SK-N-MC (cell line): ENCODE measurements at places on chromosomes 7 and 10.

DNA sequence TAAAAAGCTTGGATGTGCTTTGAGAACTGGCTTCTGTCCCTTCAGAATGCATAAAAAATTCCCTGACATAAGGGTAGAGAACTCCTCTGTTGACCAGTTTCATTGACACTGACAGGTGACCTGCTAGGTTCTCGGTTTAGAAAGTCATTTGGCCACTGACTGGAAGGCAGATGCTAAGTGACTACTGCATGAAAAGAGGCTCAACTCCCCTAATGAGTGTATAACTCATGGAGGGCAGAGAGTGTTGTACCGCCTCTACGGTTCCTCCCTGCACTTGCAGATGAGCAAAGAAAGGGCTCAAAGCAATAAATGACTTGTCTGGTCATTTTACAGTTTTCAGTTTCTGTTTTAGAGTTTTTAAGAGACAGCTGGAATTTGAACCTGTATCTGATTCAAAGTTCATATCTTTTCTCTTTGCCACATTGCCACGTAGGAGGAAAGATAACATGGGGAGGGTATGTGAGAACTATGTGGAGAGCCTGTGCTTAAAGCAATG, 2.9 kb upstream of the FGL2 start:
- DNase-seq, result no peak

DNA sequence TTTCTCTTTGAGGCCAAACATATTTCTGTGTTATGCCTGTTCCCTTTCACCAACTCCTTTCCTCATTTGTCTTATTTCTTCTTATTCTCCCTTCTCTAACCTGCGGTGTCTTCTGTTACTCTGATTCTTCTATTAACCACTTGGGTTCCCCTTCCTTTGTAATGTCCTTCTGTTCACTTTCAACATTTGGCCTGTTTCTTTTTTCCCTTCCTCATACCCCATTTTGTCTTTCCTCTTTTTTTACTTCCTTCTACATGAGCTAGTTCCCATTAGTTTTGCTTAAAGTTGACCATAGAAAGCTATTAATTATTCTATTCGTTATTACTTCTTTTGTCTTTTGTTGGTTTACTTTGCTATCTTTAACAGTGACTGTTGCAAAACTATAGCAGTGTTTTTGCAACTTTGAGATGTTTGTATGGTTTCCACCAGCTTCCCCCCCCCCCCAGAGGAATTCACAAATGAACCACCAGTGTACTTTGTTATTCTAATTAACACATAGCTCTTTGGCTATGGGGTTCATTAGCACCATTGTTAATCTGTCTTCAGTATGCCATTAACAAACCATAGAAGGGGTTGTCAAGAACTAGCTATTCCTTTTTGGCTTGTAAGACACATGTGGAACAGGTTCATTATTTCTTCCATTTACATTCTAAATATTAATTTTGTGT, 2.9 kb downstream of the LRGUK start:
- DNase-seq, result no peak

GRCh38 chr10:3478153-3478552, 305.6 kb upstream of the PITRM1 start:
- no peak for DNase-seq

- no peak for DNase-seq
These were observed 70.8 kb upstream of the SYPL1 start for GRCh38 chr7:106182904-106183303.

GRCh38 chr7:101629171-101629570, at the start of gene MYL10:
Gene MYL10 (minus strand): TSS chr7:101629296. CDS start chr7:101629118, 178 bp downstream.
- DNase-seq, result no peak

DNA sequence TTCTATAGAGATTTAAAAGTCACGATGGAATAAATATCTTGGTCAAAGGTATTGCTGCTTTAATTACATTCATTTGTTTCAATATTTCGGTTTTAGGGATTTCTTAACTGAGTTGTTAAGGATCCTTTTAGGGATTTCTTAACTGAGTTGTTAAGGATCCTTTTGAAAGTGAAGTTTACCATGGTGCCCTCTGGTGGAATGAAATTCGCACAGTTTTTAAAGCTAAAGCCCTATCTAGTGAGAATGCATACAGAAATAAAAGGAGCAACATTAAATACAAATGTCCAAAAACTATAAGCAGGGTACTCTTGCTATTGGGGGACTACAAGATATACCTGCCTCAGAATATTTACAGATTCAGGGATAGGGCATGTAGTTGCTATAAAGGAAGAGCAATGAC, 193.7 kb downstream of the RNLS start:
- peak; percentile 14 for DNase-seq

- no peak for DNase-seq
These were observed 6.2 kb downstream of the CLRN3 start for GRCh38 chr10:127886371-127887051.

GRCh38 chr7:39588416-39588815, 22.2 kb downstream of the YAE1 start:
- no peak for DNase-seq

DNA sequence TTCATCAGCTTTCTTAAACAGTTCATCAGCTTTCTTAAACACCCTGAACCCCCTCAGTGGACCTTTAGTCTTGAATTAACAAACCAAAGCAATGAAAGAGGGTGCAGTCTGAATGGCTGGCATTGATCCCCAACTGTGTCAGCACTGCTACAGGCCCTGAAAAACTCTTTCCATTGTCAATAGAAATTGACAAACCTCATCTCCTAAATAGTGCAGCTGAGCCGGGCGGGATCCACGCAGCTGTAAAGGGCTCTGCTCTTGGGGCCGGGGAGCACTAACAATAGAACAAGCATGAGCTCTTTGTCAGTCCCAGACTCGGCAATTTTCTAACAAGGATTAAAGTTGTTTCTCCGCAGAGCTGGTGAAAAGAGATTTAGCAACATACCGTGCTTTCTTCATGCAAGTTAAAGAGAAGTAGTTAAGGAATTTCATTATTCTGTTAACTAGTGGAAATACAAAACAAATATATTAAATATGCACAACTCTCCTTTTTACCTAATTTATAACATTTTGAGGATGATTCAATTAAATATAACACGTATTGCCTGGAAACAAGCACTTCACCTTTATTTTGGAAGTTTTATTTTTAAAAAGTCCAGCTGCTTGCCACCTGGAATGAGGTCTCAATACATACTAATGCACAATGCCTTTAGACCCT, 24.7 kb upstream of the FEZF1 start:
- DNase-seq, result no peak

DNA sequence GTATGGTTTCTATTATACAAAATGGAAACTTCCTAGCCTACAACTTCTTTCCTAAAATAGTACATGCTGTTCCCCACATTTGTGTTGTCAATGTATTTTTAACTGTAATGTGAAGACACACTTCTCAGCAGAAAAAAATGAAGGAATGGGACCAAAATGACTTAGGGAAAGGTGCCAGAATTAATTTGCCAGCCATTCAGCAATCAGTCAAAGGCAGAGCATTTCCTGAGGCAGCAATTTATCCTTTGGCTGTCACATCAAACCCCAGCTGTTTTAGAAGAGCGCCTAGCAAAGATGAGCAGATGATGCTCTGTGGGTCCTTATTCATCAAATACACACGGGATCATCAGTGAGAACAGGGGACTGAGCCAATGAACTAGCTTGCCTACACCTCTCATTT, 592.5 kb downstream of the KCNMA1 start:
- no peak for DNase-seq

GRCh38 chr10:28991333-28992270, 297.3 kb upstream of the LYZL1 start:
- DNase-seq, result no peak

GRCh38 chr7:14888962-14889361, 13.6 kb downstream of the DGKB start:
- DNase-seq, result no peak

DNA sequence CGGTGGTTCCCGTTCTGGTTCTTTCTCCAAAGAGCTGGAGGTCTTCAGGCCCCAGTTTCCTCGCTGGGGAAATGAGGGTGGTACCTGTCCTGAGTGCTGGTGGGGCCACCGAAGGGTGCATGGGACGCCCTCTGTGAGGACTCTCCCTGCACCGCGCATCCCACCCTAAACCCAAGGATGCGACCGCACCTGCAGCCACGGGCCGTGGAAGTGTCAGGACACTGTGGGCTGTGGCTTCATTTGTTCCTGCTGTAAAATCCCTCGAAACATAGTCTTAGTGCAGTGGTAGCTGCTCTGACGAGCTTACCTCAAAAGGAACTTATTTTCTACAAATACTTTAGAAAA, 84.1 kb downstream of the NKX6-2 start:
- DNase-seq, result no peak

DNA sequence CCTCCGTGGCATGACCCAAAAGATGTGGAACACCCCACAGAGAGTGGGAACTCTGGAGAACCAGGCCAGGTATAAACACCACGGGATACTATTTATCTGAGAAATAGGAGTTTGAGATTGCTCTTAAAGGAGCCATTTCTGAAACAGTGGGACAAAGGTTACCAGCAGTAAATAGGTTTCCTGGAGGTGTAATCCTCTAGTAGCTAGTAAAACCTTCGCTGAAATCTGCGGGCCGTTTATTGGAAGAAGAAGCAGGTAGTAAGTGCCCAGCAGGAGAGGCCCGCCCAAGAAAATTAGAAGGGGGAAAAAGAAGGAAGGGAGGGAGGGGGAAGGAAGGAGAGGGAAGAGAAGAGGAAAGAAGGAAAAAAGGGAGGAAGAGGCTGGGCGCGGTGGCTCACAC, 51.6 kb downstream of the CHST3 start:
- no peak for DNase-seq

GRCh38 chr10:113776553-113776952, 25.1 kb downstream of the PLEKHS1 start:
- no peak for DNase-seq

DNA sequence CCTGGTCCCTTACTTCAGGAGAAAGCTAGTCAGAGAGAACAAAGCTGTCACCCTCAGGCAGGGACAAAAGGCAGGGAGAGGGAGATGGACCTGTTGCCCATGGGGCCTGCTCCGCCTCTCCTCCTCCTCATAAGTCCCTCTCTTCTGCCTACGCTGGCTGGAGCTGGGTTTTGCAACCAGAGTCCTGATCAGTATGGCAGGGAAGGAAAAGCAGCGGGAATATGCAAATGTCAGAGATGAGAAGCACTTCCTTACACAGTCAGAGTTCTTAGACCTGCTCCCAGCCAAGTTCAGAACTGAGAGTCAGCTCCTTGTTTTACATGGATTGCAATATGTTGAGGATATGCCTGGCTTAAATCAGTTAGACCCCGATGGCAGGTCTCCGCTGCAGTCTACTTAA, 231.1 kb downstream of the ADAM12 start:
- no peak for DNase-seq

DNA sequence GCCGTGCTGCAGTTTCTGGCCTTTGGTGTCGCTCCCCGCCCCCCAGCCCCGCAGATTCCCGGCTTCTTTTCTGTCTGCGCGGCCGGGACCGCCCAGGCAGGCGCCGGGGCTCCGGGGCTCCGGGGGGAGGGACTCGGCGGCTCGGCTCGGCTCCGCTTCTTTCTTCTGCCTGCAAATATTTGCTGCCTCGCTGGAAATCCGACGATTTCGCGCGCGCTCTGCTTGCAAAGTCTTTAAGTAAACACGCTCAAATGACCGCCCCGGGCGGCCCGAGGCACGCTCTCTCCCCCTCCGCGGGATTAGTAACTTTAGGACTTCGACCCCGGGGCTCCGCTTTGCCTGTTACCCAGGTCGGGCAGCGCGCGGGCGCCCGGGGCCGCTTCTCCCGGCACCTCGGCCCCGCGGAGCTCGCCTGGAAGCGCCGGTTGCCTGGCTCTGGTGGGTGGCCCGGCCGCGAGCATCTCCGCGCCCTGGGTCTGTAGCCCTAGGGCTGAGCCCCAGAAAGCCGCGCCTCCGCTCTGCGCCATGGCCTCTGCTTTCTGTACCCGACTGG, 3.9 kb upstream of the GATA3 start:
- DNase-seq, result no peak

DNA sequence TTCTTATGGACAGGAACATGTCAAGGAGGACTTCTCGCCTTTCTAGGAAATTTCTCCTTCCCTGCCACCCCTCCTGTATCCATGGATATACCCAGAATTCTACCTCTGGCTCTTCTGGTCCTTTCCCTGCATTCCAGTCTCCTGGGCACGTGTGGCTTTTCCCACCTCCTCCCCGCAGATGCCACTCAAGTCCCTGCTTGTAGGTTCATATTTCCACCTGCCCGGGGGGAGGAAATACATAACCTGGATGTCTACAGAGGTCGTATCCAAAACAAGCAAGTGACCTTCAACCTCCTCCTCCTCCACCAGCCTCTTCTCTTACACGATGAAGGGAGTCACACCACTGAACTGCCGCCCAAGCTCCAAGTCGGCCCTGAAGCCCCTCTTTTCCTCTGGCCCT, 20.7 kb downstream of the FGFR2 start:
- DNase-seq, result no peak

- no peak for DNase-seq
These were observed 574.9 kb downstream of the GLRX3 start for GRCh38 chr10:130711072-130711471.

GRCh38 chr7:17506095-17506494, 207.6 kb downstream of the AHR start:
- no peak for DNase-seq

DNA sequence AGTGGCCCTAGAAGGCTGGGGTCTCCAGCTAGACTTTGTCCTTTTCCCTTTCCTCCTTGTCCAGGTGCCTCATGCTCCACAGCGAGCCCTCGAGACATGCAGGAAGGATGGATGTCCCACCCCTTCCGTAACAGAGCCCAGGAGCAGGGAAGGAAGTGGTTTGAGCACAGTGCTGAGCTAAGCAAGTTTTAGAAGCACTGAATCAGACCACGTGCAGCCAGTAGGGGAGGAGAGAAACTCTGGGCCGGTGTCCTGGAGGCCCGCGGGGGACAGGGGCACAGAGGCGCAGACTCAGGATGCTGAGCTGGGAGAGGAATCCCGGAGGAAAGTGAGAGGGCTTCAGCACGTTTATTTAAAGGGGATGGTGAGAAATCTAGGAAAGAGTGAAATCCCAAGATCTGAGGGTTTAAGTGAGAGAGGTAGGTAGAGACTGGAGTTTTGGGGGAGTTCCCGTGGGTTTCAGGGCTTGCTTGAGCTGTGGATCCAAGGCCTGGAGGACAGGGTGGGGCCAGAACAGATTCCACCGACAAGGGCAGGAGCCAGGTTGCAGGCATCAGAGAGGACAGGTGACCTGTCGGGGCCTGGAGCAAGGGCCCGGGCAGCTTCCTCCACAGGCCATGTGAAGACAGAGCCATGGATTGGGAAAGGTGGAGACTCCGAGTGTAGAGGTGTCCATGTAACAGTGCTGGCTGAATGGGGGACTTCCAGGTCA, 4.4 kb upstream of the IRF5 start:
- peak; percentile 26 for DNase-seq

GRCh38 chr10:24873281-24873683, 79.1 kb downstream of the PRTFDC1 start:
- no peak for DNase-seq

GRCh38 chr10:69124563-69125268, 738 bp downstream of the VPS26A start:
- no peak for DNase-seq

- no peak for DNase-seq
These were observed 10.8 kb downstream of the ANXA11 start for GRCh38 chr10:80194373-80195045.

- DNase-seq, result no peak
These were observed 1.9 kb upstream of the FAM170B start for GRCh38 chr10:49135575-49136313.
